T-helper 2 cell (primary cell): ENCODE measurements at places on chromosomes 16 and 17.

DNA sequence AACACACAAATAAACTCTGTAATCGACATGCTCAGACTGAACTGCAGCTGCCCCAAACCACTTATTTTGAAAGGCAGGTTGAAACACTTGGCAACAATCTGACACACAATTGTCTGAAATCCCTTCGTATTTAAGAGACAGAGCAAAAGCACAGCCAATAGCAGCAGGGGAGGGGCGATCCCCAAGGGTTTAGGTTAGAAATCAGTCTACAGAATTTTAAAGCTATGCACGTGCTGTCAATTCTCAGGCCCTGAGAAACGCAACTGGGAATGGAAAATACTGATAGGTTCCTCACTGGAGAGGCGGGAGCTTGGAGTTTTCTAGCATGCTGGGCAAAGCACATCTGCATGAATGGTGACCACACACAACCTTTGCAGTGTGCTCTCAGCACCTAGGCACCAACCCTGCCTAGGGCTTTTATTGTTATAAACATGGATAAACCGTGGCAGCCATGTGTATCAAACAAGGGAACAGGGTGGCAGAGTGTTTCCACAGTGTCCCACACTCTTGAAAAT is 168.0 kb downstream of the AATF start:
- no peak for DNase-seq

DNA sequence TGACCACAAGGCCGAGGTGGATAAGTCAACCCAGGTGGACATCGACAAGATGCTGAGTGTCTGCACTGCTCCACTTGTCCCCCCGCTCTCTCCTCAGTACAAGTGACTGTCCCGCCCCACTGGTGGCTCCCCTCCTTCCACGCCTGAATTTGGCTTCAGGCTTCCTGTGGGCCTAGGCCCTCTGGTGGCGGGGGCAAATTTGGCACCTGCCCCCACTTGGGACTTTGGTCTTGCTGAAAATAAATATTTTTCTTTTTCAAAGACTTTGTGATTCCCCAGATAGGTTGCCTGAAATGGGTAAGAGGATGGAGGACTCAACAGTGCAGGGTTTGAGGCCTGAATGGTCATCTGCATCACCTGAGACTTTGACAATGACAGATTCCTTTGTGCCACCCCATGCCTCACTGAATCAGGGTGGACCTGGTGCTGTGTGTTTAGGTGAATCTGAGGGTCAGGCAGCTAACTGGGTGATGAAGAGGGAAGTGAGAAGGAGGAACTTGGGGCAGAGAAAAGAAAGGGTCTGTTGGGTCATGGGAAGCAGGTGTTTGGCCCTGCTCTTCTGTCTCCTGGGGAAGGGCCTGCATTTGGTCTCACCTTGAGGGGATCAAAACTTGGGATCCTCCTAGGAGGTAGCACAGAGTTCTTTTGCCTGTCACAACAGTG is 2.0 kb downstream of the C16orf86 start:
- no peak for DNase-seq

DNA sequence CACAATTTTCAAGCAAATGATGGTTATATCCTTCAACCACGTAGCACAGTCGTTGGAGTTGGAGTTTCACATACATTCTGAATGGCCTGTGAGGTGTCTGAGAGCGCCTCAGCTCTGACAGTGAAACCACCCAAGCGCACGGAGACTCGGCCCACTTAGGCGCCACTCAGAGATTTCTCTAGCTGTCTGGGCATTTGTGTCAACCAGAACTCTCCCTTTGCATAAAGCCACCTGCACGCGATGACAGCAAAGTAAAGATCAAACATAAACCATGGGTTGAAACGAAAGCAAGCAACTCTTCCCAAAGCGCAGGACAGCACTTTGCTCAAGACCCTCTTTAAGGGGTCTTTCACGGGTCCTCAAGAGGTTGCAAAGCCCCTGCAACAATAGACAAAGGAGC is 533 bp downstream of the SLC6A4 start:
- DNase-seq, result no peak

DNA sequence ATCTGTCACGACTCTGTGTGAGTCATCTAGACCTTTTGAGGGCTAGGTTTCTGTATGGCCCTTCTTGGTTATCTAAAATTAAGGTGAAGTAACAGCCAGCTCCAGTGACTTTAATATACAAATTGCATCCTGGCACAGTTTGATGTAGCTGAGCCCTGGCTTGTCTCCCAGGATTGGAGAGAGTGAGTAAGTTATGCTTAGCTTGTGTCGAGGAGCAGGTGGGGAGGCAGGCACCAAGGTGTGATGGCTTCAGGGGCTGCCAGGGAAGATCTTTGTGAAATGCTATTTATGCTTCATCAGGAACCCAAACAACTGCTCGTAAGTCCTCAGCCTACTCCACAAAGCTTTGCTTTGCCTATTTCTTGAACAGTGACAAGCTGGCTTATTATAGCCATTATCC is 261.2 kb downstream of the HS3ST4 start:
- no peak for DNase-seq

DNA sequence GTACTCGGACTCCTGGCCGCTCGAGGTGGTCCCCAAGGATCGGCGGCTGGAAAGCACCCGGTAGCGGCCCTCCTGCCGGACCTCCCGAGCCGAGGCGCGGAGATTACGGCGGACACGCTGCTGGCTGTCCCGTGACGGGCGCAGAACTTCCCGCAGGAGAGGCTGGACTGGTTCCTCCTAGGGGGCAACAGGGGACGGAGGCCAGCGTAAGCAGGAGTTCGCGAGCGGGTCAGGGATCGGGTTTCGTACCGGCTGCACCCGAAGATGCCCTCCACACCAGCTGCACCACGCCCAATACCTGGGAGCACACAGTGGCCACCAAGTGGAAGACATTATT is 341 bp downstream of the SLC7A6OS start:
- no peak for DNase-seq

DNA sequence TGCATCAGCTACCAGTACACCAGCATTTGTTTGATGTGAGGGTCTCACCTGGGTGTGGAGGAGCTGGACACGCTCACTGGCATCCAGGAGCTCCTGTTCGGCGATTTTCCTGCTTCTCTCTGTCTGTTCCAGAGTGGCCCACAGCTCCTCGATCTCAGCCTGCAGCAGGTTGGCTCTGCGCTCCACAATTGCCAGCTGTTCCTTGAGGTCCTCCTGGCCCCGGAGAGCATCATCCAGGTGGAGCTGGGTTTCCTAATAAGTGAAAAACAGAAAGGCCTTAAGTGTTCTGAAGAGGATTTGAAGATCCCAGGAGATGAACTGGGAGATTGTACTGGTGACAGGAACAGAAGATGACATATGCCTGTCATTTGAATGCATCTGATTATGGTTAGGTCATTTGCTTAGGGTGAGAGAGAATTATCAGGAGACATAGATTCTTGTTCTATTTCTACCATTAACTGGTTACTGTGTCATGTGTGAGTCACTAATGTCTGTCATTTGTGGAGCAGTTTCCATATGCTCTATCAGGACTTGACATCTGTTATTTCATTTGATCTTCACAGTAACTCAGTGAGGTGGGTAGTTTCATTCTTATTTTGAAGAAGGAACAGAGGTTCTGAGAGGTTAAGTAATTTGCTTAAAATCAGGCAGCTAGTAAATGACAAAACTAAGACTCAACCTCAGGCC is 21.5 kb upstream of the MYH13 start:
- DNase-seq, result no peak
